ENCODE measurements at places on chromosomes 7 and 10.

DNA sequence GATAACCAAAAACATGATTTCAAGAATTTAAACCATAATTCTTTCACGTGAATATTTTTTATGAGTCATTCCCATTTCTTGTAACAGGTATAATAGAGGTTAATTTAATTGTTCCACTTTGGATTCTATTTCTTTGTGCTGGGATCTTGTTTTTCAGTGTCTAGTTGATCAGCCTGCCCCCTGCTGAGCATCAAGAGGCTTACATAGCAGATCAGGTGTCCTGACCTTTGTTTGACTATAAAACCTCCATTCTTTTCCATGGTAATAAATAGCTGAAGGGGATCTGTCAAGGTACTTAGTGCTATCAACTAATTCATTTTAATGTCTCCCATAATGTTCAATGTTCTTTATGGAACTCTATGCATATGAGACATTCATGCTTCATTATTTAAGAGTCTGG, 4.9 kb downstream of the COL17A1 start:
- DNase-seq, result peak; percentile 36

- DNase-seq, result no peak
Observed at GRCh38 chr7:157238087-157238486, 98.7 kb upstream of the DNAJB6 start.

DNA sequence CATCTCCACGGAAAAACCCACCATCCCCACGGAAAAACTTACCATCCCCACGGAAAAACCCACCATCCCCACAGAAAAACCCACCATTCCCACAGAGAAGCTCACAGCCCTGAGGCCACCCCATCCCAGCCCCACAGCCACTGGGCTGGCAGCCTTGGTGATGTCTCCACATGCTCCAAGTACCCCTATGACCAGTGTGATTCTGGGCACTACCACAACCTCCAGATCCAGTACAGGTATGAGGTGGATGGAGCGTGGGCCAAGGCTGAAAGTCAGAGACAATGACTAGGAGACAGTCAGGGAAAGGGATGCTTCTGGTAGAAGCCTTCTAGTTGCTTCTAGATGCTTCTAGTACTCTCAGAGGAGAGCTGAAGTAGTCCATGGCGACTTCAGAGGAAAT, 19.6 kb downstream of the ZAN start:
- no peak for DNase-seq

GRCh38 chr10:4242561-4243035, 457.6 kb upstream of the KLF6 start:
- no peak for DNase-seq

- peak; percentile 39 for DNase-seq
Observed at GRCh38 chr10:134247-135131, 766 bp upstream of the ZMYND11 start.

GRCh38 chr7:20738518-20739481, 47.9 kb downstream of the SP8 start:
- DNase-seq, result no peak

- no peak for DNase-seq
Observed at GRCh38 chr10:74079028-74079935, 71.3 kb downstream of the AP3M1 start.

GRCh38 chr10:31460242-31460641, 141.2 kb downstream of the ZEB1 start:
- DNase-seq, result no peak

DNA sequence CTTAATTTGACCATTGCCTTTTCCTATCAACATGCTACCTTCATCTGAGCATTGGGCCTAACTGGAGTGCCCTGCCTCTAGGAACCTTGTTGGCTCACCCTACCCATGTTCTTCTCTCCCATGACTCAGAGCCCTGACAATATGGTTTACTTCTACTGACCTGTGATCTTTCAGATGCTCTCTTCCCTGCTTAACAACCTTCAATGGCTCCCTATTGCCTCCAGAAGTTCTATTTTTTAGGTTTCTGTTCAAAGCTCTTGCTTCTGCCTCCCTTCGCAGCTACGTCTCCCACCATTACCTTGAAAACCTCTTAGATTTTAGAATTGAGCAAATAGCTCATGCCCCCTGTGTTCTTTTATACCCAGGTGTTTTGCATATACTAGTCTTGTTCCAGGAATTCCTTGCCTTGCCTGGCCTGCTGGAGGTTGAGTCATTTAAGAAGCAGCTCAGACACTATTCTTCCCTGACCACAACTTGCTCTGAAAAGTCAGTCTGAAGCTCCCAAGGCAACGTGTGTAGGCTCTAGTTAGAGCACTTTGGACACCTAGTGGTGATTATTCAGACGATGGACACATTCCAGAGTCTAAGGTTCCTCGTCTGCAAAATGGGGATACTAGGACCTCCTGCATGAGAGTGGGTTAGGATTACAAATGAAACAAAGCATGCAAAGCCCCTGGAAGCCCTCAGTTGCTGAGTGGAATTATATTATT, 64.4 kb upstream of the EMX2 start:
- no peak for DNase-seq

- DNase-seq, result no peak
Observed at GRCh38 chr10:28095791-28096378, 97.0 kb upstream of the ODAD2 start.

- DNase-seq, result no peak
Observed at GRCh38 chr7:7792056-7792455, 73.6 kb upstream of the RPA3 start.

- no peak for DNase-seq
Observed at GRCh38 chr7:34190299-34190698, 285.0 kb downstream of the BMPER start.

GRCh38 chr7:76304888-76305375, 2.5 kb downstream of the HSPB1 start:
- no peak for DNase-seq

DNA sequence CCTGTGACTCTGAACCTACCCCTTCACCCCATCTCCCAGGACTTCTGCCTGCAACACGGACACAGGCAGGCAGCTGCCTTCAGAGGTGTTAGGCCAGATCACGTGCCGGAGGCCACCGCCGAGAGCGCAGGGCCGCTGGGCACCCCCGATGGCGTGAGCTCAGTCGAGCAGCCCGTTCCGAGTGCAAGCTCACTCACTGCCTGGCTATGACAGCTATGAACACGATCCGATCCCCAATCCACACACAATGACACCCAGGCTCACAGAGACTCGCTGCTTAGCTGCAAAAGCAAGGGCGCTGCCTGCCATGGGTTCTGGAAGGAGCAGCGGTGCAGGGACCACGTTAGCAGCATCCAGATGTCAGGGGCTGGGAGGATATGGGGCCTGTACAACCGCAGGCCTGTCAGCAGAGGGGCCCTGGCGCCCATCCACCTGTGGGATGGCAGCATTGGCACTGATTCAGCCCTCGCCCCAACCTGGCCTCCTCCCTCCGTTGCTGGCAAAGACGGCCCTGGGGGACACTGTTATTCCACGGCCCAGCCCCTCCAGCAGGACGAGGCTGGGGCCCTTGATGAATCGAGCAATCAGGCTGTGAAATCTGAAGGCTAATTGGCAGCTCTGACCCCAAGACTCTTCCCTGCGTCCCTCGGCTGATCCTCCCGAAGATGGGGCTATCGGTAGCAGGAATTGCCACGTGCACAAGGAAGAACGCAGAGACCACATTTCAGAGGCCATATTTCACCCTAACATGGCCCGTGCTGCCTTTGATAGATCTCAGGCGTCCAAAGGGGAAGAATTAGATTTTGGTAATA, 230.1 kb downstream of the ELFN1 start:
- DNase-seq, result no peak

DNA sequence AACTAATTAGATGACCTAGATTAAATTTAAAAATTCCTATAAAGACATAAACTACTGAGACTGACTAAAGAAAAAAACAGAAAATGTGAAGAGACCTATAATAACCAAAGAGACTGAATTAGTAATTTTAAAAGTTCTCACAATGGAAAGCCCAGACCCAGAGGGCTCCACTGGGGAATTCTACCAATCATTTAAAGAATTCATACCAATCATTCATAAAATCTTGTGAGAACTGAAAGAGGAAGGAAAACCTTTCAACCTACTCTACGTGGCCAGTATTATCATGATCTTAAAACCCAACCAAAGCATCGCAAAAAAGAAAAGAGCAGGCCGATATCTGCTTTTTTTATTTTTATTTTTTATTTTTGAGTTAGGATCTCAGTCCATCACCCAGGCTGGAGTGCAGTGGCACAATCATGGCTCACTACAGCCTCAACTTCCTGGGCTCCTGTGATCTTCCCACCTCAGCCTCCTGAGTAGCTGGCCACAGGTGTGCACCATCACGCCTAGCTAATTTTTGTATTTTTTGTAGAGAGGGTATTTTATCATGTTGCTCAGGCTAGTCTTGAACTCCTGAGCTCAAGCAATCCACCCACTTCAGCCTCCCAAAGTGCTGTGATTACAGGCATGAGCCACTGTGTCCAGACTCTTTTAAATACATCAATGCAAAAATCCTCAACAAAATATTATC, 48.6 kb downstream of the DGKI start:
- DNase-seq, result no peak

DNA sequence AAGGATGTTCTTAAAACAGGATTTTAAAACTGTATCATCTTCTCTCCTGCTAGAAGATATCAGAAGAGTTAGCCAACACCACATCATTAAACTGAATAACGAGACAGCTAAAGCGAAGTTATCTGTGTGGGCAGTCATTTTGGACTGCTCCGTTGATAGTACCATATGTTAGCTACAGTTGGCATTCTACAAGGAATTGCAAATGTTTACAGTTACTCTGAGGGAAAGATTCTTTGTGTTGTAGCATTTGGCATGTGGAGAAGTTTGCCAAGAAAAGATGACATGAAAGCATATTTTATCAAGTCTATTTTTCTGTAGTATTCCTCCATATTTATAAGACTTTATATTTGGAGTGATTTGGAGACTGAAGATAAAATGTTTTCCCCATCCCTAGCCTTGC, 464.4 kb upstream of the POM121L12 start:
- no peak for DNase-seq

DNA sequence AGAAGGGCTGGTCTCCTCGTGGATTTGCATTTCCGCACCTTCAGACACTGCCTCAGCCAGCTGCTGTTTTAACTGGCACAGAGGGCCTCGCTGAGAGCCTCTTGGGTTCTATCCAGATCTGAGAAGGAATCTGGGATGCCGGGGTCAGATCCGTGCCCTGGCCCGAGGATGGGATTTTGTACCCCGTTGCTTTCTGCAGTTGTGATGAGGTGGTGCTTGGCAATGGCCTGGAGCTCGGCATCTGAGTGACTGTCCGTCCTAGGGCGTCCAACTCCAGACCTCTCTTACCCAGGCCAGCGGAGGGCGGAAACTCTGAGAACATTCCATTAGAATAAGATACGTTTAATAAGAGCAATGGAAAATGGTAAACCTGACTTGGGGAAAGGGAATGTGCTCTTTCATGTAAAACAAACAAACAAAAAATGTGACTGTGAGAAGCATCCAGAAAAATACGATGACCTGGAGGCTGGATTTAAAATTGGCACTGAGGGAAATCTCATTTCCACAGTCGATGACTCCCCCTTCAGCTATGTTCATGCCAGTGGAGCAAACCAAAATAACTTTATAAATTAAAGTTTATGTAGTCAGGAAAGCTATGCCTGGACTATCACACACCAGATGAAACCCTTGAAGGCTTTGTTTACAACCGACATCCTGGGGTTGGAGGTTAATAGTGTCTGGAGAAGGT, 39.6 kb downstream of the GRK5 start:
- no peak for DNase-seq

- DNase-seq, result no peak
Observed at GRCh38 chr10:91540733-91541132, 92.1 kb downstream of the PPP1R3C start.

- peak; percentile 80 for DNase-seq
Observed at GRCh38 chr7:50304911-50305582, 531 bp downstream of the IKZF1 start.

- no peak for DNase-seq
Observed at GRCh38 chr10:129914153-129914855, 49.8 kb downstream of the EBF3 start.

GRCh38 chr7:15559416-15559928, 2.3 kb downstream of the AGMO start:
- no peak for DNase-seq

GRCh38 chr7:44396496-44396895, 71.1 kb upstream of the CAMK2B start:
- DNase-seq, result no peak

DNA sequence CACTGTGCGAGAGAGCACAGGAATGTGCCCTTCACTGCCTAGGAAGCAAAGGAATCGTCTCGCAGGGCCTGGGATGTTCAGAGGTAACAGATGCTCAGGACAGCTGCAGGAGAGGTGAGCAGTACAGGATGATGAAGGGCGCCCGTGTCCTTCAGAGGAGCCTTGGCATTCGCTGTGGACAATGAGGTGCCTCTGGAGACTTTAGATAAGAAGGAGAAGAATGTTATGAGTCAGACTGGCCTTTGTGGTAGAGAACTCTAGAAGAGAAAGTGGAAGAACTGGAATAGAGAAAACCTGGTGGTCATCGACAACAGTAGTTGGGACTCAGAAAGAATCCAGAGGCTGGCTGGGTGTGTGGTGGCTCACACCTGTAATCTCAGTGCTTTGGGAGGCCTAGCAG, 64.4 kb upstream of the LEP start:
- DNase-seq, result no peak

DNA sequence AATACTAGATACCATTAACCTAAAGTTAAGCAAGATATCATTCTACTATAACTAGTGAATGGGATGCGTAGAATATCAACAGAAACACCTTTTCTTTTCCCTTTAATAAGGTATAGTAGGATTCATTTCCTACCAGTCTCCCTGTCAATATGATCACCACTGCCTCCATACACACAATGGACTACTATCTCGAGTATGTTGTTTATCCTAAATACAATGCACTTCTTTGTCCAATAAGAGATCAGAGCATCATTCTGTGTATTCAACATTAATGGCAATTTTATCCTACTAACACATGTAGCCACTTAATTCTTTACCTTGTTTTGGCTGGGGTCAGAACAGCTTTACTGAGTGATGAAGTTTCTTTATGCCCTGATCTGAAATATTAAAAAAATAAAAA, 276.3 kb downstream of the TFEC start:
- no peak for DNase-seq

- DNase-seq, result no peak
Observed at GRCh38 chr10:7649673-7650300, 17.0 kb downstream of the ITIH5 start.

All from CD4-positive, alpha-beta T cell treated with Interleukin-6 for 4 hours (primary cell).